ENCODE measurements at places on chromosomes 4 and X.

- DNase-seq: no peak
These were observed 6.5 kb upstream of the NUDT6 start for GRCh38 chr4:122928930-122929329.

DNA sequence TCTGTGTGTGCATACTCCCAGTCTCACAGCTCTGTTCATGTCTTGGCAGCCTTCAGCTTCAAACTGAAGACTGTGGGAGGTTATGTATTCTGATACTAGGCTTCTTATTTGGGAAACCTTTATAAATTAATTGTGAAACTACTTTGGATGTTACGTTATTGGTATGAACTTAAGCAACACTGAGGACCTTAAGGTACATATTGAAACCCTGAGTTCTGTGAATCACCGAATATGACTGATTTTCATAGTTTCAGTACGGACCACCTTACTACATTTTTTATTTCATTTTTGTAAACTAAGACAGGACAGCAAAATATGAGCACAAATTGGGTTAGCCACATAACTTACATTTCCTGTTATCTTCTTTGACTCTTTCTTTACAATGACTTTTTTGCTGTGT lies 498.4 kb downstream of the PDGFC start:
- no peak for DNase-seq

DNA sequence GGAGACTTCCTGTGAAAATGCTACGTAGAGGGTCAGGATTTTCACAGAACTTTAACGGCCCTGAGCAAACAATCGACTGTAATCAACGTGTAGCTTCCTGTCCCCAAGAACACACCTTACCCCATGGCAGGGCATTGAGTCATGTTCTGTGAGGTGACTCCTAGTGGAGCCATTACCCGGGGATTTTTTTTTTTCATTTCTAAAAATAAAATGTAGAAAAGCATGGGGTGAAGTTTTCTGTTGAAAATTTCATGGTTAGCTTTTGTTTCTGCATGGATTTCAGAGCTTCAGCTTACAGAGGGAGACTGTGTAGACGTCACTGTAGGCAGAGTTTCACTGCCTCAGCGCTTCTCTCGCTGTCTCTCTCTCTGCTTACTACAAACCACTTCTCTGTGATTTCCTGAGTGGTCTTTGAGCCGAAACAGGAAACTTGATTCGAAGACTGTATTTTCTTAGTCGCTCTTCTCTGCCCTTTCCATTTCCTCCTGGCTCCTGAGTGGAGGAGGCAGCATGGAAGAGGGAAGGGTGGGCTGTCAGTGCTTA lies 111.7 kb downstream of the NFKB1 start:
- DNase-seq: no peak

DNA sequence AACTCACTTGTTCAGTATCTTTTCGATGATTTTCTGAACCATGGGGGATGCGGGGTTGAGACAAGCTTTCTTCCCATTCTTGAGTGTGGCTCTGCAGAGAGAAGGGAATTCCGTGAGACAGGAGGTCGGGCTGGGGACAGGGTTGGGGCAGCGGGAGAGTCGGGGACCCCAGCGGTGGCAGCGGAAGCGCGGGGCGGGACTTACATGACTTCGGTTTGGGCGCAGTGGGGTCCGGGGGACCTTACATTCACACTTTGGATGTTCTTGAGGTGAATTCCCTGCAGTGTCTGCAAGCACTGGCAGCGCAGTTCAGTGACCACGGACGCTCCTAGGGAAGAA lies 434 bp downstream of the CXCL3 start:
- no peak for DNase-seq

DNA sequence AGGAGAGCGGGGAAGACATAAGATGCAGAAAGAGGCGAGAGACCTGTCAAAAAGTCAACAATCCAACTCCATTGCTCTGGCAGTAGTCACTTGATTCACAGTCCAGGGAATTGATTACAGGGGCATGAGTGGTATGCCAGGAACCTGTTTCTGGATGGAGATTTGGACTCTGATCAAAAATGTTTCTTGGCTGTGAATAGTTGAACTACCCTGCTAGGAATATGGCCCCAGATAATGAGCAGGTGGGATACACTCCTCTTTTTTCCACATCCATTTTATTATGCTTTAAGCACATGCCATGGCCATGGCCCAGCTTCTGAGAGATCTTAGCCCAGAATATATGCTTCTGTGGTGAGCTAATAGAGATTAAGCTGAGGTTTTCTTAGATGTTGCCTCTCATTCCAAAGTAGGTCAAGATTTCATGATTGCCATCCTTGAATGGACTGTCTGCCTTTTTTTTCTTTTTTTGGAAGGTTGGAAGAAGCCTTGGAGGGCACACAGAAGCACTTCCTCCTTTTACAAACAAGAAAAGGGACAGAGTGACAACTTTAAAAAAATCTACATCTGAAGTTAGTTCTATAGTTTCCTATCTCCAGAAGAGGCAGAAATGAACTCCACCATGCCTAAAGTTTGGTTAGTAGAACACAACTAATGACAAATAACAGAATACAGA lies 121.9 kb downstream of the KIT start:
- DNase-seq: no peak

GRCh38 chr4:140719686-140720085 lies 36.5 kb downstream of the TBC1D9 start:
- DNase-seq: no peak

DNA sequence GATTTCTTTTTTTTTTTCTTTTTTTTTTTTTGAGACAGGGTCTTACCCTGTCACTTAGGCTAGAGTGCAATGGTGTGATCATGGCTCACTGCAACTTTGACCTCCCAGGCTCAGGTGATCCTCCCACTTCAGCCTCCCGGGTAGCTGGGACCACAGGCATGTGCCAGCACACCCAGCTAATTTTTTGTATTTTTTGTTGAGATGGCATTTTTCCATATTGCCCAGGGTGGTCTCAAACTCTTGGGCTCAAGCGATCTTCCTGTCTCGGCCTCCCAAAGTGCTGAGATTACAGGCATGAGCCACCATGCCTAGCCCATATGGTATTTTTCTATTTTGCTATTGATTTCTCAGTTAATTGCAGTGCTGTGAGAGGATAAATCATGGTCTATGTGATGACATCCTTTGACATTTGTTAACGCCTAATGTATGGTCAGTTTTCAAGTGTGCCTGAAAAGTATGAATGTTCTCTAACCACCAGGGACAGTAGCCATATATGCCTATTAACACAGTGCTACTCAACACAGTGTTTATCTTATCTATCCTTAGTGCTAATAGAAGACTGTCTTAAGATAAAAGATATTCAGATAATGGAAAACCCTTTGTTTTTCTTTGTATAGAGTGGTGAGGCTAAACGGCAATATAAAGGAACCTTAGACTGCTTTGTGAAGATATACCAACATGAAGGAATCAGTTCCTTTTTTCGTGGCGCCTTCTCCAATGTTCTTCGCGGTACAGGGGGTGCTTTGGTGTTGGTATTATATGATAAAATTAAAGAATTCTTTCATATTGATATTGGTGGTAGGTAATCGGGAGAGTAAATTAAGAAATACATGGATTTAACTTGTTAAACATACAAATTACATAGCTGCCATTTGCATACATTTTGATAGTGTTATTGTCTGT lies 9.1 kb upstream of the HSPA4L start:
- DNase-seq: no peak

DNA sequence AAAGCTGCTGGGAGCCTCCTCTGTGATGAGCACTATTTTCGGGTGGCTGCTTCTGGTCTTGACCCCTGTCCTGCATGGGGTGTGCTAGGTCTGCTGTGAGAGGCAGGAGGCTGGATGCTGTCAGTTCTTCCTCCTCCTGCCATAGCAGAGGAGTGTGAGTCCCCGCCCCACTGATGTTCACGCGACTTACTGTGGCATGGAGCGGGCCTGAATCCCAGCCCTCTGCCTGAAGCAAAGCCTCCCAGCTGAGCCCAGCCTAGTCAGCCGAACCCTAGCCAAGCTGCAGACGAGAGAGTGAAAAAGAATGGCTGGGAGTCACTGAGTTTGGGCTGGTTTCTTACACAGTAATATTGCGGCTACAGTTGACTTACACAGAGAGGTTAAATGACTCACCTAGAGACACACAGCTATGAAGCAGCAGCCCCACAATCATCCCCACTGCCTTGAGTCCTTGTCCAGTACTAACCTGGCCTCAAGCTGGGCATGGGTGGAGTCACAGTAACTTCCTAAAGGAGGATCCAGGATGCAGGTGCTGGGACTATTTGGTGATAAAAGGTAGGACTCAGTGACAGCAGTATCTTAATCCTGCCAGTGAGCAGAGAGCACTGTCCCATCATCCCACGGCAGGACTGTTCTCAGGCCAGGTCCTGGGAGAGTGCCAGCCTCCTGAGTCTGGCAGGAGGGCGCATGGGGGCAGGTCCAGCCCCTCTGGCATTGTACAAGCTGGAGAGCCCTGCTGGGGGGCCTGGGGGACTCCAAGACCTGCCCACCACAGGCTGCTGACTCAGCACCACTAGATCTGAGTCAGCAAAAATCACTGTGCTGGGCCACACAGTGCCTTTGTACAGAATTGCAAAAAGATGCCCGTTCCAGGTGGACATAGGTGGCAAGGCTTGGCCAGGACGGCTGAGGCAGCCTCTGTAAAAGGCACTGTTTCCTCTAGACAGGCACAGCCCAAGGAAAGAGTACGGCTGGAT lies 60.4 kb upstream of the CRMP1 start:
- no peak for DNase-seq

- DNase-seq: no peak
These were observed 26.6 kb upstream of the ZXDB start for GRCh38 chrX:57565198-57565597.

DNA sequence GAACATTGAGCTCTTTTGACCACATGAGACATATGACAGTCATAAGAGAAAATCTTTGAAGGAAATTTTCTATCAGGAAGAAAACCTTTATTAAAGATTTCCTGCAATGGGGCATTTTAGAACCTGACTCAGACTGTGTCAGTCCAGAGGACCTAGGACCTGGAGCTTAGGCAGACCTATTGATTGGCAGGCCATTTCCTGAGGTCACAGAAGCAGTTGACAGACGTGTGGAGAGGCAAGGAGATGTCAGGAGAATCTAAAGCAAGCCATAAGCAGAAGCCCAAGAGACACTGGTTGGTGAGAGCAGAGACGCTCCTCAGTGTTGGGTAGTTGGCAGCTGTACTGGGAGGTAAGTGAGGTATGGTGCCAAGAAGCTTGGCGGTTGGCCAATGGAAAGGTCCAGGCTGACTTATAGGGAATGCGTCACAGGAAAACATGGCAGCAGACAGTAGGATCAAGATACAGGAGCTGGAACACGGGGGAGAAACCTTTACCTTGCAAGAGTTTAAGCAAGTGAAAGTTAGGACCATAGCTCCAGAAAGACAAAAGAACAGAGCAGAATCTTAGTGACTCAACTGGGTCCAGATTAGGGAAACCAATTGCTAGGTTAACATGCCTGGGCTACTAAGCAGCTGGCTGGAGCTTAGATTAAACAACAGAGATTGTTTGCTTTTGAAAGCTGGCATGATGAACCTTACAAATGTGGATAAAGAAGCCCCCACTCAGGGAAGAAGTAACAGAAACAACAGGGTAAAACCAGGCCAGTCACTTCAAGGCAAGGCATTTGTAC lies 18.6 kb downstream of the PALLD start:
- no peak for DNase-seq

DNA sequence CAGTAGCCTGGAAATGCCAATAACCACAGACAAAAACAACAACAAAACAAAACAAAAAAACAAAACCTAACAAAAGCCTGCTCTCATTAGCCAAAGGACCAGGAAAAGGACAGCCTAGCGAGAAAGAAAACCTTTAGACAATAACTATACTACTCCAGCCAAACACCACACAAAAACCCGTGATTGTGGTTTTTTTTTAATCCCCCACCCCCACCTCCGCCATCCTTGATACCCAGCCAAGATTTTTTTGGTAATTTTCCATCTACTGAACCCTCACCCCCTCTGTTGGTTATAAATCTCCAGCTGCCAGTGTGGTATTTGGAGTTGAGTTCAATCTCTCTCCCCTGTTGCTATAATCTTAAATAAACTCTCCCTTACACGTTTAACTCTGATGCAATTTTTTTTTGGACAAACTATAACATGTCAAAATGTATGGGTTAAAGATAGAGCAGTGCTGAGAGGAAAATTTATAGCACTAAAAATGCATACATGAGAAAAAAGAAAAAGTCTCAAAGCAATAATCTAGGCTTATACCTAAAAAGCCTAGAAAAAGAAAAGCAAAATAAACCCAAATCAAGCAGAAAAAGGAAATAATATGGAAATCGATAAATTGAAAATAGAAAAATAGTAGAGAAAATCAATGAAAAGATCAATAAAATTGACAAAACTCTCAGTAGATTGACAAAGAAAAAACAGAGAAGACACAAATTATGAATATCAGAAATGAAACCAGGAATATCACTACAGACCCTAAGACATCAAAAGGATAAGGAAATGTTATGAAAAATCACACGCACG lies 83.7 kb downstream of the NAT8L start:
- DNase-seq: no peak

DNA sequence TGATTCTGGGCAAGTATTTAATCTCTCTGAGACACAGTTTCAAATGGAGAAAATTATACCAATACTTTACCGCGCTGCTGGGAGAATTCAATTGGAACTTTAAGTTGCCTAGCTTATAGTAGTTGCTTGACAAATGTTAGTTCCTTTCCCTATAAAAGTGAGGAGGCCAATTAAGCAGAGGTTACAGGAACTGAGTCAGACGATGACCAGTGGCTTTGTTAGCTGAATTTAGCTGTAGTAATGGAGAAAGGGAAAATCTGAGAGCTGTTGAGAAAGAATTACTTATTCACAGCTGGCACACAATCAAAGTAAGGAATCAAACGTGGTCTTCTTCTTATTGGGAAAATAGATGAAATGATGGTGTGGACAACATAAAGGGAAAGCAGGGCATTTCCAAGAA lies 29.6 kb downstream of the SMARCA1 start:
- DNase-seq: no peak

- DNase-seq: no peak
These were observed 25.4 kb upstream of the AFAP1 start for GRCh38 chr4:7964890-7965662.
